H1 (cell line): ENCODE measurements at places on chromosomes 6 and 20.

DNA sequence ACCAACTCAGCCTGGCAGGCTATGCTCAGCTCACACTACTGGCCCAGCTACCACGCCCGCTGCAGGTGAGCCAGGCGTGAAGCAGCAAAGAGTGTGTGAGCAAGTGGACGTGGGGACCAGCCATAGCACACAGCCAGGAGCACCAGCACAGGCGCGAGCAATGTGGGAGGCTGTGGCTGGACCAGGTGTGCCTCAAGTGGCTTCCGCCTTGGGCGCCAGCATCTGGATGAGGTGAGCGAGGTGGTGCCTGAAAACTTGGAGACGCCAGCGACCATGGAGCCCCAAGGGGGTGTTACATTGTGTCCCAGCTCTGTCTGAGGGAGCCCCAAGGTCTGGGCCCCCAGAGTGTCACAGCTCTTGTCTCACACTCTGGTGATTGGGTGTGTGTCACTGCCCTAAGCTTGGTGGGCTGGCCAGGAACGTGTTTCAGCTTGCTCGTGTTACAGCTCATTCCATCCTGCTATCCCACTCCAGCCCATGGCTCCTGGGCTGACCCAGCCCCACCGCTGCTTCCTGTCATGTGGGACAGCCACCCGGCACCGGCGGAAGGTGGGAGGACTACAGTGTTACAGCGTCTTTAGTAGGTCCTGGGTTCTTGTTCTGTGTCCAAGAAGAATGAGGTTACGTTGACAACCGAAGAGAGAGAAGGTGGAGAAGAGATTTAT is 508.0 kb upstream of the MMS22L start:
- no peak for DNase-seq

DNA sequence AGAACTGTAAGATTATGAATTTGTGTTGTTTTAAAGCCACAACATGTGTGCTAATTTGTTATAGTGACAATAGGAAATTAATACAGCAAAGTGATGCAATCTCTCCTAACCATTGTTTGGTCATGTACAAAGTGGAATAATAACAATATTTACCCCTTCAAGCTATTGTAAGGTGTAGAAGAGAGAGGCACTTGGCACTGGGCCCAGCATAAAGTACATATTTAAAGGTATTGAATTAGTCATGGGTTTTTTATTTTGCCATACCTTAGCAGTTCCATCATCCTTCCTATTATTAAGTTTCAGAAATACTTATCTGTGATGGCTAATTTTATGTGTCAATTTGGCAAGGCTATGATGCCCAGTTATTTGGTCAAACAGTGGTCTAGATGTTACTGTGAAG is 322.4 kb upstream of the TSHZ2 start:
- no peak for DNase-seq

- no peak for DNase-seq
Measured at GRCh38 chr6:72631480-72631879, 9.6 kb downstream of the KCNQ5 start.

DNA sequence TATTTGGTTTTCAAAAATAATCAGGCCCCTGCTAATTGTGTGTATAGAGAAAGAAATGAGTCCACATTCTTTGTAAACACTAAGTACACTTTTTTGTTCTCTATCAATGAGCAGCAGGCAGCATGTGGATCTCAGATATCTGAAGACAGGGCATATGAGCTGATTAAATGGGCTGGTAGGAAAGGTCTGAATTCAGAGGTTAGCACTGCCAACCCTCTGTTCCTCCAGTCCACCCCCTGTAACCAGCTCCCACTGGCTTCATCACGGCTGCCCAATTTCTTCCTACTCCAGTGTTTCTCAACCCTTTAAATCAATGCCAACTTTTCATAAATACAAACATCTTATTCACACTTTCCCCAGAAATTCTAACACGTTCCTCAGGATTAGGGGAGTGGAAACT is 128.5 kb downstream of the TPBG start:
- no peak for DNase-seq

DNA sequence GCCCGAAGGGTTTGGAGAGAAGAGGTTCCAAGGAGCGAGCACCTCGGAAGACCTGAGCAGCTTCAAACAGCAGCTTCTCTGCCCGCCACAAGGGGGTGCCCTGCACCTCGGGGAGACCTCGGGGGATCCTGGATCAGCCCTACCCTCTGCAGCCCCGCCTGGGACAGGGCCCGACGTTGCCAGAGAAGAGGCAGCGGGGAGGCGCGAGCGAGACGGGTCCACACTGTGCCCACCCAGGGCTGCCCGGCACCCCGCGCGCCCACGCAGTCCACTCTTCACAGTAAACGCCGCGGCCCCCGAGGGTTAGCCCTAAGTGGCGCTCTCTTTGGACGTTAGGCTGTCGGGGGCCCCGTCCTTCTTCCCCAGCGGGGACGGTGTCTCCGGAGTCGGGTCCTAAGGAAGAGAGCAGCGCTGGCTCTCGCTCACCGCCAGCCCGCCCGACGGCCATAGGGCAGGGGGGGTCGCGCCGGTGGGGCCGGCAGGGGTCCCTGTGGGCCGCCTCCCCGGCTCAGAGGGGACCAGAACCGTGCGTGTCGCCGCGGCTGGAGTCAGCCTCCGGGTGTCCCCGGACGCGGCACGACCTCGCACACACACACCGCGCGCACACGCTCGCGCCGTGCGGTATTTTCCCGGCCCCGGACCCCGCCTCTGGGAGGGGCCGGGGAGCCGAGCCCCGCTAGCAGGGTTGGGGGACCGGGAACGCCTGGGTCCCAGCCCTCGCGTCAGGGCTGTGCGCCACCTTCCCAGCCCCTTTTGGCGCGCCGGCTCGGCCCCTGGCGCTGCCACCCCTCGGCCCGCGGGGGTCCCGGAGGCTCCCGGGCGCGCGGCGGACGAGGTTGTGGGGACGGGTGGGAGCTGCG is 929 bp downstream of the CDH22 start:
- peak; percentile 89 for DNase-seq

DNA sequence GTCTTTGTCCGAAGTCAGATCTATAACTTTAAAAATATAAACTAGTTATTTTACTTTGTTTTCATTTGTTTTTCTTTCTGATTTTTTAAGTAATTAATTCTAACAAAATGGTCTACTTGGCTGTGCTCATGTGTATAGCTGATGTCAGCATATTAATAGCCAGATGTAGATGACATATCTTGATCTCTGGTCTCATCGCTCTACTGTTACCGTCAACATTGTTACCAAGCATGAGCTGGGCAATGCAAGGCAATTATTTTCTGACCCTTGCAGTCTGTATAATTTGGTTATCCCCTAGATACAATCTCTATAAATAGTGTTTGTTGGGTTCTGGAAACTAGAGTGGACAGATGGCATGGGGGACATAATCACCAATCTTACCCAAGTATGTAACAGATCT is 151.6 kb upstream of the PTPRK start:
- DNase-seq, result no peak

DNA sequence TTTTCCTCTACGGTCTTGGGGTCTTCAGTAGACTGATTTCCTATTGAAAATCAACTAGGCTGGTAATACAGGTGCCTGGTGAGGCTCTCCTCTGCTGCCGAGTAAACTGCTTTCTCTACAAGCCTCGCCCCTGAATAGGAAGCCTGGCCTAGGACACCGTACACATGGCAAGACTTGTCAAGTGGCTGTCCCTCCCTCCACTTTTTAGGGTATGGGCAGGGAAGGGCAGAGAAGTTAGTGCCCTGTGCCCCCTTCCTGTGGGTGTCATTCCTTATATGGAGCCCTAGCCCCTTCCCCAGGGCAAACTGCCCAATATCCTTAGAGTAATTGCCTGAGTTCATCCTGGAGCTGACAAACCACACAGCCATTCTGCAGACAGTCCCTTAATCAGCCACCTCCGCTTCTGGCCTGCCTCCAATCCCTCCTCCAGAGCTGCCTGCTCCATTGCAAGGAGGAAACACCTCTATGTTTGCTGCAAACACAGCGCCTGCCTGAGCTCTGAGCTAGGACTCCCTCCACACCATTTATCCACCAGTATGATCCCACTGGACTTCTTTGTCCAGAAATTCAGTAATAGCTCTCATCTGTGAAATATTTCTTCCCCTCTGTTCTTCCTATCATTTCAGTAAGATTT is 93.1 kb downstream of the CHD6 start:
- DNase-seq, result no peak

- peak; percentile 38 for DNase-seq
Measured at GRCh38 chr20:57838670-57839151, 128.9 kb upstream of the PMEPA1 start.

- no peak for DNase-seq
Measured at GRCh38 chr6:170140129-170140528, 150.7 kb downstream of the DLL1 start.

DNA sequence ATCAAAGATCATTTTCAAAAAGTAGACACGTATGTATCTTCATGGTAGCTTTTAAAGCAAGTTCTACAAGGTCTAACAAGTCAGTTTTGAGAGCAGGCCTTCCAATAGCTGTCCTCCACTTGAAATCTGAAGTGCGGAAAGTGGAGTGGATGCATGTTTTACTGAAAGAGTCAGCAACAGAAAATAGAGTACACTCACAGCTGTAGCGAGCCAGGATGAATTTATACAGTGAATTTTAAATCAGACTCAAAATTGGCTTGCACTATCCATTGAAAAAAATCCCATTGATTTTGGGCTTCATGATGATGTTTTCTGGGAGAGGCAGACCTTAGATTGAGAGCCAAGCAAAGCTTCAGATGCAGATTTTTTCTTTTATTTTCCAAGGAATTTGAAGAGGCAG is 80.6 kb downstream of the GJA10 start:
- DNase-seq, result no peak

- DNase-seq, result no peak
Measured at GRCh38 chr6:129598244-129599187, 111.5 kb downstream of the ARHGAP18 start.

- DNase-seq, result no peak
Measured at GRCh38 chr6:72406517-72406916, 215.3 kb upstream of the KCNQ5 start.

- no peak for DNase-seq
Measured at GRCh38 chr6:39530201-39530759, 194.9 kb downstream of the KIF6 start.

DNA sequence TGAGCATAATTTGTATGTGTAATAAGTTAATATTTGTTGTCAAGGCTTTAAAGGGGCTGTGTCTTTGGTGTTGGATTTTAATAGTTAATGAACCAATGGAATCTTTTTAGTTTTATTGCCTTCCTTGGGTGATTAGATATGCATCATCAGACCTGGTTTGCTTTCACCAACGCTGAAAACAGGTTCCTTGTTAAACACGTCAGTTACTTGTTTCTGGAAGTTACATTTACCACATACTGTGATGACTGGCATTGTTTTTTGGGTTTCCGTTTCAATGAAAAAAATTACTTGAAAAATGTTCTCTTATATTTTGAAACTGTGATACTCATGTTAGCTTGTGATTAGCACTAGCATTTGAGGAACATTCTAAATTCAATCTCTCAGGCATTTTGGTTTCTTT is 58.6 kb upstream of the RNF144B start:
- DNase-seq, result no peak

DNA sequence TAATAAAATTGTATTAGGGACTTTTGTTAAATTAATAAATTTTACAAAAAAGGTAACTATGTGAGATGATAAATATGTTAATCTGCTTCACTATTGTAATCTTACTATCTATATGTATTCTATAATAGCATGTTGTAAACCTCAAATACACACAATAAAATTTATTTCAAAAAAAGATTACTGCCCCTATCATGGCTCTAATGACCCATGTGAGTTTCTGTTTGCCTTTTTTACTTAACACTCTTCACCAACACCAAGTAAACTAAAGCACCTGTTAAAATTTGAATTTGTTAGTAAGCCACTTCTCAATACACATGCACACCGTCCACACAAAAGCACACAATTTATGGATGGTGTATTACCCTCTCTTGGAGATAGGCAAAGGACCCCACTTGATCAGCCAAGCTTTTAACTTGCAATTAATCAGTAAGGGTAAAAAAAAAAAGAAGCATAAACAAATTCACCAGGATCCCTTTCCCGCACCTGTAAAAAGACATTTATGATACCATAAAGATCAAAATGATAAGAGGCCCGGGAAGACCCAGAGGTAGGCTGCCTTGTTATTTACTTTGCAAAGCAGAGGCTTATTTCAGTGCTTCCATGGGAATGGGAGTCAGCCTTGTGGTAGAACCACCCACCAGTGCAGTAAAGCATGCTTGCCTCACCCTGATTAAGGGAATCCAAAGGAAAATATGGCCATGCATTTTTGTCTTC is 28.6 kb upstream of the PKHD1 start:
- DNase-seq, result no peak

DNA sequence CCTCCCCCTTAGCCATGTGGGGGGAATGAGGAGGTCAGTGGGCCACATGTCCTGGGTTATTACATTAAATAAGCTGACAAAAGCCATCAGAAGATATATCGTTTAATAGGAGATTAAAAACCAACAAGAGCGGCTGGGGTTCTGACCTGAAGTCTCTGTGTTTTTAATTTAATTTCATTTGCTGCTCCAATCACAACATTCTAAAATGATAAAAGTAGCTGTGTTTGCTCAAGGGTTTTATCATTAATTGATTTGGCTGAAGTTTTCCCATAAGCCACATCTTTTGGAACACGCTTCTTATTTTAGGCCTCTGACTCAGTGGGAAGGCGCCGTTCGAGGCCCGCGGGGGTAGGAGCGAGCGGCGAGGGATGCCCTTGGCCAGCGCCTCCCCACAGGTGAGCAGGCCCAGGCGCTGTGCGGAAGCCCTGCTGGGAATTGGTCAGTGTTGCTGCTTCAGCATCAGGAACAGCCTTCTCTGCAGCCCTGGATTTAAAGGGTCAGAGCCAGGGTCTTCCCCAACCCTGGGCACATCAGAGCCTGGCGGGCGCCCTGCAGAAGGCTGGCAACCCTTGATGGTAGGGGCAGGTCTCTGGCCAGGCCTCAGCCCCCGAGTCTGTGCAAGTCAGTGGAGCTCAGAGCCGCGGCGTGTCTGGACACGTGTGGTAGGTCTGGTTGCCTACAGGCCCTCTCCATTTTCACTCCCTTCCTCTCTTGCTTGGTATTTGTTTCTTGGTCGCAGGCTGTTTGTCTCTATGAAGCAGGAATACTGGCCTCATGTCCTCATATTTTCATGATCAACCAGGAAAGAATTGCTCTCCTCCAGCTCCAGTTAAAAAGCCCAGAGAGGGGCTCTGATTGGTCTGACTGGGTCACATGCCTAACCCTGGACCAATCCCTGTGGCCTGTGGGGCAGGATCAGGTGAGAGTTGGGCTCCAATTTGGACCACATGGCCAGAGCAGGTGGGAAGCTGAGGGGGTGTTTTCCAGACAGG is 30.9 kb upstream of the MLN start:
- DNase-seq, result no peak

- DNase-seq, result no peak
Measured at GRCh38 chr6:94683409-94683808, 893.9 kb upstream of the MANEA start.

GRCh38 chr6:162572240-162572639 is 155.3 kb downstream of the PRKN start:
- DNase-seq, result no peak

GRCh38 chr6:152680151-152680550 is 17.5 kb upstream of the MYCT1 start:
- DNase-seq, result no peak

DNA sequence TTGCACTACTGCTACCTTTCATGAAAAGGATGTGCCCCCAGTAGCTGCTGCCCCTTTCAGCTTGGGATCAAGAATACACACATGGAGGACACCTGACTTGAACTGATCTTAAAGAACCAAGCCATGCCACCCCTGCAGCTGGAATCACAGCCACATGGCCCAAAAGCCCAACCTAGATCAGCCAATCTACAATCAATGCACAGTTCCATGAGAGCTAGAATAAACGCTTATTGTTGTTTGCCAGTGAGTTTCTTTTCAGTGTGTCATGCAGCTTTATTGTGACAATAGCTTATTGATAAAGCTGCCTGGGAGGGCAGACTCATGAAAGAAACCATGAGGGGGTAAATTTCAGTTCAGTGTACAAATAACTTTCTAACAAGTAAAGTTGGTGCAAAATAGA is 397.7 kb downstream of the PTPRT start:
- DNase-seq, result no peak

- DNase-seq, result no peak
Measured at GRCh38 chr6:47789553-47789952, 7.7 kb downstream of the OPN5 start.
